Activated CD8-positive, alpha-beta memory T cell treated with anti-CD3 and anti-CD28 coated beads, Interleukin-2, amount 50 U/mL, for 48 hours (primary cell): ENCODE measurements at places on chromosomes 2 and 18.

- DNase-seq: no peak
Measured at GRCh38 chr2:159098361-159098760, 129.9 kb downstream of the TANC1 start.

DNA sequence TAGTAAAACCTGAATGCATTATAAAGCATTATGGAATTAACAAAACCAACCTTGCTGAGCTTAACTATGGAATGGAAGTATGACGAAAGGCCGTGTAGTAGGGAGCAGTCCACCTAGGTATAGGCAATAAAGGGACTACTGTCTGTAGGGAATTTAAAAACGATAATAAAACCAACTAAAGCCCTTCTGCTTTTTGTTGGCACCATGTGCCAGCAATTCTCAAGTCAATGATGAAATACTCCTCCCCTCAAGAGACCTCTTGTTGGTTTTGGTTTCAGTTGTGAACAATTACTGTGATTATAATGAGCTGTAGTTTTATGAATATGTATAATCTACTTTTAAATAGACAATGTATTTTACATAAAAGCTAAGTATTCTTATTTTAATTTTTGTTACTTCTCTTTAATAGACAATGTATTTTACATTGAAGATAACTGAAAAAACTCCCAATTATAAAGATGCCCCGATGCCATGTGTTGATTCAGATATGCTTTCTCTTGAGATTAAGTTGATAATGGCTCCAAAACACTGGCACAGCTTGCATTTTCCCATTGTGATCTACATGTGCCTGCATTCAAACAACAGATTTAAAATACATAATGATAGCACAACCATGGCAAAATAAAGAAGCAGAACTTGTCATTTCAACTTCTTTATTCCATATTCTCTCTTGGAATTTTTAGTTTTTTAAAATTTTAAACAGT lies 55.5 kb upstream of the ZDBF2 start:
- DNase-seq: no peak

DNA sequence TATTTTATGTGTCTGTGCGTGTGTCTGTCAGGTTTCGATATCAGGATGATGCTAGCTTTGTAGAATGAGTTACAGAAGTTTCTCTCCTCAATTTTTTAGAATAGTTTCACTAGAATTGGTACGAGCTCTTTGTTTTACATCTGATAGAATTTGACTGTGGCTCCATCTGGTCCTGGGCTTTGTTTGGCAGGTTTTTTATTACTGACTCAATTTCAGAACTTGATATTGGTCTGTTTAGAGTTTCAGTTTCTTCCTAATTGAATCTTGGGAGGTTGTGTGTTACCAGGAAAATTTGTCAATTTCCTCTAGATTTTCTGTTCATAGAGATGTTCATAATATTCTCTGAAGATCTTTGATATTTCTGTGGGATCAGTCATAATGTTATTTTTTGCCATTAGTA lies 289.4 kb upstream of the COL3A1 start:
- no peak for DNase-seq

DNA sequence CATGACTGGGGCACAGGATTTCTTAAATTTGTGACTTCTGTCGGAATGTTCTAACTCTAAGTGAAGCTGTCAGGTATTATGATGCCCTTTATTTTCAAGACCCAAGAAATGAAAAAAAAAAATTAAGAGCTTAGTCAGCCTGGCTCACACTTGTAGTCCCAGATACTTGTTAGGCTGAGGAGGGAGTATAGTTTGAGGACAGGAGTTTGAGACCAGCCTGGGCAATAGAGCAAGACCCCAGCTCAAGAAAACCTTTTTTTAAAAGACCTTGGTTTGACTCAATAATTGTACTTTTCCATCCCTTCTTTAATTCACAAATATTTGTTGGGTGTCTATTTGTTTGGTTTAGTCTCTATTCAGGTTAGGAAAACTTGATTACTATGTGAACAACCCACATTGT lies 310.0 kb downstream of the STK39 start:
- DNase-seq: no peak

GRCh38 chr2:130251535-130251872 lies 53.3 kb upstream of the TUBA3E start:
- no peak for DNase-seq
